Fibroblast of skin of right quadriceps (primary cell): ENCODE measurements at places on chromosomes 5 and 9.

GRCh38 chr5:123164054-123164453 is 75.0 kb downstream of the PRDM6 start:
- no peak for DNase-seq

DNA sequence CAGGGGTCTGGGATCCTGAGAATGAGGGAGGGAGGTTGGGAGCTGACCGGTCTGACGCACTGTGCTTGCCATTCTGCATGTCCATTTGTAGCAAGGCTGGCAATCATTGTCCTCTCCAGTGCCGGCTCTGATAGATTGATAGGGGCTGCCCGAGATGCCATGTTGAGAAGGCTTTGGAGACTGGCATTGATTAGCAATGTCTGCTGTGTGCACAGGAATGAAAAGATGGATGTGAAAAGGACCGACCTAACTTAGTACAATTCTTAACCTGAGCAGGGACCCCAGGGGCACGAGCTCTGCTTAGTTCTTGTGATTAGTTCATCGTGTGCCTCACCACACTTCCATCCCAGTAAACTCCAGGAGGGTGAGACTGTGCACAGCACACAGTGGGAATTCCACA is 17.0 kb downstream of the NEK6 start:
- no peak for DNase-seq

- peak; percentile 13 for DNase-seq
Measured at GRCh38 chr5:86971034-86971571, 296.6 kb upstream of the RASA1 start.

DNA sequence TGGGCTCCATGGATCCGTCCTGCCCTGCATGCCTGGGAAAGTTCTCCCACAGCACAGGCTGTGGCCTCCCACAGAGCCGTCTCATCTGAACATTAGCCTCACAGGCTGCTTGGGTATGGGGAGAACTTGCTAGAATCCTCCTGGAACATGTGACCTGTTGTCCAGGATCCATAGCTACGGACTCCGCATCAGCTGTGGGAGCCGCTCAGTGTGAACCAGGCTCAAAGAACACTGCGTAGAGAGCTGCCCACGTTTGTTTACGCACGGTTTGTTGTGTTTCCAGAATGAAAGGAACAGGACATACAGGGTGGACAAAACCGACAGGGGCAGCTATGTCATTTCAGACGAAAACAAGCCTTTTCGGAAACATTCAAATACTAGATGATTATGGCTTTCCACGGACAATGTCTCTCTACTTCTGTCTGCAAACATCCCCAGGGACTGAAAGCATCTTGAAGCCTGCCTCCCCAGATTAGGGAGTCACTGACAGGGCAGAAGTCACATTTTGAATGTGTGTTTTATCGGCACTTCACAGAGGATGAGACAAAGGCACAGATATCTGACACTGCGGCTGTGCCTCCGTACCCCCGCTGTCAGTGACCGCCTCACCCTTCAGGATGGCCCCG is 390.3 kb downstream of the GADD45G start:
- DNase-seq: no peak

GRCh38 chr5:83720836-83721537 is at the start of gene HAPLN1:
TSS of gene HAPLN1 (minus strand) at chr5:83720855. CDS start at chr5:83673523, 47,332 bp downstream.
- peak; percentile 36 for DNase-seq

- DNase-seq: no peak
Measured at GRCh38 chr5:154743812-154744211, 11.4 kb upstream of the LARP1 start.

DNA sequence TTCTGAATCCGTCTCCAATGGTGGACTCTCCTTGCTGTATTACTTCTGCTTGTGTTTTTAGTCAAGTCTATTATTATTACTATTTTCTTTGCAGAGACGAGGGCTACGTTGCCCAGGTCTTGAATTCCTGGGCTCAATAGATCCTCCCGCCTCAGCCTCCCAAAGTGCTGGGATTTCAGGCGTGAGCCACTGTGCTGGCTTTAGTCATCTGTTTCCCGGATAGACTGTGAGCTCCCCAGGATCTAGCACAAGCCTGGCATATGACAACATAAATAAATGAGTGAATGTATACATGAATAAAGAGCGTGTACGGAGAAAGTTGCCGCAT is 439 bp upstream of the DDX46 start:
- no peak for DNase-seq

GRCh38 chr5:128441165-128441564 is 96.9 kb downstream of the FBN2 start:
- DNase-seq: no peak

- no peak for DNase-seq
Measured at GRCh38 chr5:176497852-176498251, 39.4 kb downstream of the RNF44 start.

DNA sequence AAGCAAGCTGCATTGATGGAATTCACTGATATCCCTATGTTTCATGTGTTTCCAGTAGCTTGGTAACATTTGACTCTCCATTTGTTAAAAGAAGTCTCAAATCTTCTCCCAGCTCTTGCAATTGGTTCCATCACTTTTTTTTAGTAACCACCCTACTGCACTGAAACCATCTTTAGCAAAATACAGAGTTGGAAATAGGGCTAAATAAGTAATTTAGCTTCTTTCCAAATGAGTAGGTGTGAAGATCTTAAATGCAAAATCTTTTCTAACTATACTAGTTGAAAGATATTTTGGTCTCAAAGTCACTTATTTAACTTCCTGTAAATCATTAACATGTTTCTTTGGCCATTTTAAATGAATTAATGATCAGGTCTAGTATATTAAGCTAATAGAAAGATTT is 138.1 kb downstream of the DIRAS2 start:
- DNase-seq: no peak

GRCh38 chr9:135903786-135904520 is 3.4 kb downstream of the CAMSAP1 start:
- DNase-seq: no peak

DNA sequence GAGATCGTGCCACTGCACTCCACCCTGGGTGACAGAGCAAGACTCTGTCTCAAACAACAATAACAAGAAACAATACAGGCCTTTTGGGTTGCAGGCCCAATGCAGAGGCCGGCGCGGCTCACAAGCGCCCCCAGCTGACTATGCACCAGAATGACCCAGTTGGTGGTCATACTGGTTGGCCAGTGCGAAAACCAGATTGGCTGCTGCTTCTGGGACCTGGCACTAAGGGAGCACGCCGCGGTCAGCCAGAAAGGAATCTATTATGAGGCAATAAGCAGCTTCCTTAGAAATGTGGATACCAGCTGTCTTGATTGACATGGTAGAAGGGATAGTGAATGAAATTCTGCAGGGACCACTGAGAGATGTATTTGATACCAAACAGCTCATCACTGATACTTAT is 35.0 kb downstream of the RANBP17 start:
- peak; percentile 11 for DNase-seq

- no peak for DNase-seq
Measured at GRCh38 chr5:82386576-82386975, 108.4 kb upstream of the RPS23 start.

DNA sequence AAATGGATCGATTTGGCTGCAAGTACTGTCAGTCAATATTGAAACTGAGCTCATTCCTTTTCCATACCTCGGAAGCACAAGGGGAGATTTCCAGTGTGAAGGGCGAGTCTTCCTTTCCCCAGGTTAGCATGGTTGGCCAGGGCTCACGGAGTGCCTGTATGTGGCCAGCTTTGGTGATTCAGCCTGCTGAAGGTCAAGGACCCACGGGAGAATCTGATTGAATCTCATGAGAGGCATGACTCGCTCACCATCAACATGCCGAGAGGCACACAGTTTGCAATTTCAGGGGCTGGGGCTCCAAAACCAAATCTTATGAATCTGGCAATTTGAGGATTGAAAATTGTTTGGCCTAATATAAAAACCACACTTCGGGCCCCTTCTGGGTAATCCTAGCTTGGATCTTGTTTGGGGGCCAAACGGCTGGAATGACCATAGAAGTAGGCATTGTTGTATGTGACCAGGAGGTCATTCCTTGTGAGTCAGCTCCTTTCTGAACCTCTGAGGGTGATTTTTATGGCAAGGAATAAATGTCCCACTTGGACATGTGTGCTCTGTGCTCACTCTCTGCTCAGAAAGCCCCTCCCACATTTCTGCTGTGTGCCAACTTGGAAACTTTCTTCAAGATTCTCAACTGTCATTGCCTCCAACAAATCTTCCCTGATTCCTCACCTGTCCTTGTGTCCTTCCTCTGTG is 69.8 kb downstream of the DOCK2 start:
- peak; percentile 64 for DNase-seq

DNA sequence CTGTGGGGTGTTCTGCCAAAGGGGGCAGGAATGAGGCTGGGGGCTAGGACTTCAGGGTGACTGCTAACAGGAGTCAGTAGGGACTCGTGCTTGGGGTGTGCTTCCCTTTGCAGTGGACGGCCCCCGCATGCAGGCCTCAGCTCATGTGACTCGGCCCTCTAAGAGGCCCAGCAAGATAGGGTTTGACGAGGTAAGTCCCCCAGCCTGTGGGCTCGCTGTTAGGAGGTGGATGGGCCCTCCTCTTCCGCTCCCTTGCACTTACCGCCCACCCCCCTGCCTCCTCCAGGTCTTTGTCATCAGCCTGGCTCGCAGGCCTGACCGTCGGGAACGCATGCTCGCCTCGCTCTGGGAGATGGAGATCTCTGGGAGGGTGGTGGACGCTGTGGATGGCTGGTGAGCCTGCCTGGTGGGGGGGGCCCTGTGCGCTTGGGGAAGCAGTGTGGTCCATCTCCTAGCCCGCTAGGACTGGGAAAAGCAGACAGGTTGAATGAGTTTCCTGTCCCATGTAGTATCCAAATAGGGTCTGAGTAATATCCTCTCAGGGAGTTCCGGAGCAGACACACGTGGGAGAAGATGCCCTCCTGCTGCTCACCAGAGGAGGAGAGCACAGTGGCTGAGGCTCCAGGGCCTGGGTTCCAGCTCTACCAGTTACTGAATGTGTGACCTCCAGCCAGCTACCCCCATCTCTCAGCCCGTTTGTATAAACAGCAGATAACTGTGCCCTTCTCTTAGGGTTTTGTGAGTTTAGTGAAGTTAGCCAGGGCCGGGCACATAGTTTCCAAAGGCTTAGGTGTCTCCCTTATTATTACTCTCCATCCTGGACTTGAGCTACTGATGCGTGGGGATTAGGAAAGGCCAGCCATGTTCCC is 8.2 kb downstream of the CERCAM start:
- DNase-seq: peak; percentile 40

- peak; percentile 51 for DNase-seq
Measured at GRCh38 chr5:91787718-91788117, 404.6 kb upstream of the ARRDC3 start.

- DNase-seq: no peak
Measured at GRCh38 chr5:86143837-86144236, 473.9 kb upstream of the COX7C start.
